Suppressor macrophage treated with lipopolysaccharide for 1 hour (primary cell): ENCODE measurements at places on chromosomes 6 and 20.

DNA sequence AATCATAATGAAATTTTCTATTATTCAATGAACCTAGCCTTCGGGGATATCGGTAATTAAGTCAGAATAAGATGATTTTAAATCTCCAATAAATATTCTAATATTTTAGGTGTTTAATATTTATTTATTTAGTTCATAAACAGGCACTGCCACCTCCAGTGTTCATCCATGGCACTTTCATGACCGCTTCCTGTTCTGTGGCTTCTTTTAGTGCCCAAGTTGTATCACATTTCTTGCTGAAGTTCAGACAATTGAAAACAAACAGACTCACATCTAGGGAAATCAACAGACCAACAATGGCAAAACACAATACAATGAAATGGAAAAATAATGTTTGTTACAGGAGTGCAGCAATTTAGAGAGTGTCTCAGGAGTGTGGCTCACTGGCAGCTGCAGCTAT lies 26.0 kb downstream of the HDDC2 start:
- DNase-seq = no peak

- DNase-seq = no peak
Measured at GRCh38 chr6:167499161-167499660, 174.3 kb downstream of the TTLL2 start.

DNA sequence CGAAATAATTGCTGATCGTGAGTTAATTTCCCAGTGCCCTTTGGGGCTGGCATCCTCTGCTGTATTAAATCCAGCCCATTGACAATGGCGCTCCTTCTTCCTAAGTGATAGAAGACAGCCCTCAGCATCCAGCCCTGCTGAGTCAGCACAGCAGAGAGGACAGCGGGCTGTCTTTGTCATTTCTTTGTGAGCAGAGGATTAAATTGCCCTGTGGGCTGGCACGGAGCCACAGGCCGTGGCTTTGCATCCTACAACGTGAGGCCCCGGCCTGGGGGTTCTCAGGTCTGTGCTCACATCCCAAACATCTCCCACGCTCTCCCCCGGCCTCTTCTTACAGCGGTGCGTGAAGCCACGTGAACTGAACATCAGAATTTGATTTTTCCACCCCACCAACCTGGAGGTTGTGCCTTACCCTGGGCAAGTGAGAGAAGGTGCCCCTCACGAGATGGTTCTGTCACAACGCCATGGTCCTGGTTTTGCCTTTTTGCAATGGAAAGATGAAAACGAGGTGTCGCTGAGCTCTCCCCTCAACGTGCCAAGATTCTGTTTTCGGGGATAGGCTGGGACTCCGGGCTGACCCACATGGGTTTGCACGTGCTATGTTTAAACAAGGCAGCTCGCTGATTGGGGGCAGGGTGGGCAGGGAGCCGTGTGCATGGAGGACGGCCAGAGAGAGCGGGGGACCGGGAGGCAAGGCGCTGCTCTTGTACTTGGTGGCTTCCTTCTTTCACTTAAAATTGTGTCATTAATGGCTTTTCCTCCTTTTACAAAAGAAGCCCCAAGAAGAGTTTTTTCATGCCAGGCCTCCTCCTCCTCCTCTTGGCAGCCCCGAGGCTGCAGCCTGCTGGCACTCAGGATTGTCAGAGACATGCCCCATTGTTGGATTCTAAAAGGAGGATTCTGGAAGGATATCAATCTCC lies 19.5 kb downstream of the CDH4 start:
- no peak for DNase-seq

DNA sequence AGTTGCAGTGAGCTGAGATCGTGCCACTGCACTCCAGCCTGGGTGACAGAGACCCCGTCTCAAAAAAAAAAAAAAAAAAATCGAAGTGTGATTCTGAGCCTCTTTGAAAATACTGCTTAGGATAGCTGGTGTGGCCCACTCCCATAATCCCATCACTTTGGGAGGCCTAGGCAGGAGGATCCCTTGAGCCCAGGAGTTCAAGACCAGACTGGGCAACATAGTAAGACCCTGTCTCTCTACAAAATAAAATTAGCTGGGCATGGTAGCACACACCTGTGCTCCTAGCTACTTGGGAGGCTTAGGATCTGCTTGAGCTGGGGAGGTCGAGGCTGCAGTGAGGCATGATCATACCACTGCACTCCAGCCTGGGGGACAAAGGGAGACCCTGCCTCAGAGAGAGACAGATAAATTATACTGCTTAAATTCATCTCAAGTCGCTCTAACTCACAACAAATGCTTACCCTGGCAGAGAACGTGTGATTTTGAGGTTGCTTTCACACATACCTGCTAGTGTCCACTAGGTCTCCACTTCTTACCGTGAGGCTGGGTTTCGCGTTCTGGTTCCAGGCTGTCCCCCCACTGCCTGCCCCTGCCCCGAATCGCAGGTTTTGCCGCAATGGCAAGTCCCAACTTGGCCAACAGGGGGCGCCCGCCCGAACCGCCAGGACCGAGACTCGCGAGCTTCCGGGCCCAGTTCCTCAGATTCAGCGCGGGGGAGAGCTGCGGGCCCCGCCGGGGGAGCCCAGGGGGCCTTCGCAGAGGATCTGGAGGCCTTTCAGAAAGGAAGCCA lies 12.3 kb upstream of the TMC2 start:
- DNase-seq = peak; percentile 92

GRCh38 chr6:19803331-19804204 lies 33.6 kb upstream of the ID4 start:
- DNase-seq = no peak
